ENCODE measurements at places on chromosomes 7 and 10.

DNA sequence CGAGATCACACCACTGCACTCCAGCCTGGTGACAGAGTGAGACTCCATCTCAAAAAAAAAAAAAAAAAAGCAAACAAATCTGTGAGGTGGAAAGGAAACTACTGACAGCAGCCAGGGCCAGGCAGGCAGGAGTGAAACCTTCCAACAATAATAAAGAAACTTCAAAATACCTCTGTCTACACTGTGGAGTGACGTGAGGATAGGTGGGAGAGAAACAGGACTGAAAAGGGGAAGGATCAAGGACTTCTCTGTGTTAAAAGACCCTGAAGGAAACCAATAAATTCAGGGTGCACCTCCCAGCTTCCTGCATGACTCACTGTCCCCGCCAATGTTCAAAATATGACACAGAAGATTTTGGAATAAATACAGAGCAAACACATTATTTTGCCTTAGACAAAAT is 82.9 kb downstream of the KIAA1549 start:
- DNase-seq = peak; percentile 12

DNA sequence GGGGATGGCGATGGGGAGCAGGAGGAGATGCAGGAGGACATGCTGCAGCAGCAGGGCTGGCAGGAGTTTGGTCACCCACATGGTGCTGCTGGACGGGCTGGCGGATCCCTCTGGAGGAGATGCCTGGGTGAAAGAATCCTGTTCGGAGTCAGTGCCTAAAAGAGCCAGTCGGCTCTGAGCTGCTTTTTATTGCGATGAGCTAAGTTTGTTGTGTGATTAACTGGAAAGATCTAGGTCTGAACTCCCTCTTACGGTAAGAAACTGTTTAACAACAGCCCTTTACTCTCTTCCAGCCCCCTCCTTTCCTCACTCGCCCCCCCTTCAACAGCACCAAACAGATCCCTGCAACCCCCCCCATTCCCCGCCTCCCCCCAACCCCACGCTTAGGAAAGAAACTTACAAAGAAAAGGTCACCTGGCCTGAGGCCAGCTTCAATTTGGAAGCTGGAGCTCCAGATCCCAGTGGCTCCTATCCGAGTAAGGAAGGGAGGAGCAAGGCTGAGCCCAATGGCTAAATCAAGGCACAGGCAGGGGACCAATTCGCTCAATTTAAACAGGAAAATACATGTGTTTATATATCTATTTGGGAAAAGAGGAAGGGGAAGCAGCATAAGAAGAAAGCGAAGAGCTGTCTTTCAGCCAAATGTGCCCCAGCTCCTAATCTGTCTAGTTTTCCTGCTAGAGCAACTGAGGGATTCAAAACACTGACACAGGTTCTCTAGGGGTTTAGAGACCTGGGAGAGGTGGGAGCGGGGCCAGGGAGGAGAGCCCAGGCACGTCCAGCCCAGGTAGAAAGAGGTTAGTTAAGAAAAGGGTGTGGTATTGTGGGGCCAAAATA is at the start of gene HGF:
TSS of gene HGF (minus strand) at position 157 of the 837 bp plus-strand sequence. CDS start at position 81, 76 bp downstream.
- peak; percentile 4 for DNase-seq

DNA sequence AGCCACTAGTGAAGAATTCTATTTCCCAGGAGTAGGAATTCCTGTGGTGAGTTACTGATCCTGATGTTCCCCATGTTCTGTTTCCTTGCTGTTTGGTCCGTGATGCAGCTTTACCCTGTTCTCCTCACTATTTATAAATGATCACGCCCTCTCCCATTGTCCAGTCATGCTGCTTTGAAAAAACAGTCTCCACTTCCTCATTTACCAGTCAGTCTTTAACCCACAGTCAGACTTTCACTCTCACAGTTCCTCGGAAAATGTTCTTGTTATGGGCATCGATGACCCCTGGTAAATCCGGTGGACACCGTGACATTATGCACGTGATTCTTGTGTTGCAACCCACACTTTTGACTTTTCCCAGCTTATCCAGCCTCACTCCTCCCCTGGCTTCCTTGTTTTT is 14.4 kb downstream of the SCIN start:
- DNase-seq = no peak

DNA sequence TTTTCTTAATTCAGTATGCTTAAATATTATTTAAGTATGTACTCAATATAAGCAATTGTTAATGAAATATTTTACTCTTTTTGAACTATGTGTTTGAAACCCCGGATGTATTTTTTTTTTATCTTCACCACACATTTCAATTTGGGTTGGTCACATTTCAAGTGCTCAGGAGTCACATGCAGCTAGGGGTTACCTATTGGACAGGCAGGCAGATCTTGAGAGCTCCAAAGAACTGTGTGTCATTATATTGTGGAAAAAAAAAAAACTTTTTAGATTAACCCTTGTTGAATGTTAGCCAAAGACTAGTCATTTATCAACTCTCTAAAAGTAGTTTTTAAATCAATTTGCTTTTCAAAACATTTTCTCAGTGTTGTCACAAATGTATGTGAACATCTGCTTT is 37.2 kb downstream of the IKZF1 start:
- no peak for DNase-seq

DNA sequence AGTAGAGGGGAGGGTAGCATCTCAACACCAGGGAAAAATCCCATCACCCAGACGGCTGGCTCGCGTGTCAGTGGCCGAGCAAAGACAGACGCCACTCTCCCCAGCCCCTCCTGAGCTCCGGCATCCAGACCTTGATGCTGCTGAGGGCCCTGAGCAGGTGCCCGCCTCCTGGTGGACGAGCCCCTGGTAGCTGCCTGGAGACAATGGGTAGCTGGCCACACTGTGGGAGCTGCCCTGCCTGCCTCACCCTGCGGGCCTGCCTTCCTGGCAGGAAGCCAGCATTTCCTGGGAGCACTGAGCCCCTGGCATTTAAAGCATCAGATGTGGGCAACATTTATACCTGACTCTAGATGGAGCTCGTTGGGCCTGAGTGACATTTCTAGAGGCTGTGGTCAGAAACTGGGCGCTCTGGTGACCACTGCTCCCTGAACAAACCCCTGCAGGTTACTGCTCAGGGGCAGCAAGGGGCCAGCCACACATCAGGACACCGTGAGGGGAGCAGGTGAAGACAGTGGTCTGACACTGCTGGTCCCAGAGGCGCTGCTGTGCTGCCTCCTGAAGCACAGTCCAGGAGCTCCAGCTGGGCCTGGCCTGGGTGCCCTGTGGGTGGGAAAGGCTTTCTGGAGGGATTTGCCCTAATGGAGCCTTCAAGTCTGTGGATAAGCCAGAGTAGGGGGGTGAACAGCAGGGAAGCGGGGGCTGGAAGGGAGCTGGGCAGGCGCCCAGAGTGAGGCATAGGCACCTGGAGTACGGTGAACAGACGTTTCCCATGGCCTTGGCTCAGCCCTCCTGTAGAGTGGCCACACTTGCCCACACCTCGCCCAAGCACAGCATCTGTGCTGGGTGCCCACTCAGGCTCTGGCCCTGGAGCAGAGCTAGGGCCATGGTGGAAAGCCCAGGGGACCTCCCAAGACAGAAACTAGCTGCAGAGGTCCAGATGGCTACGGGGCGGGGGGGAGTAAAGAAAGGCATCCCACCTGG is 138.7 kb downstream of the MAPK8 start:
- DNase-seq = peak; percentile 52

DNA sequence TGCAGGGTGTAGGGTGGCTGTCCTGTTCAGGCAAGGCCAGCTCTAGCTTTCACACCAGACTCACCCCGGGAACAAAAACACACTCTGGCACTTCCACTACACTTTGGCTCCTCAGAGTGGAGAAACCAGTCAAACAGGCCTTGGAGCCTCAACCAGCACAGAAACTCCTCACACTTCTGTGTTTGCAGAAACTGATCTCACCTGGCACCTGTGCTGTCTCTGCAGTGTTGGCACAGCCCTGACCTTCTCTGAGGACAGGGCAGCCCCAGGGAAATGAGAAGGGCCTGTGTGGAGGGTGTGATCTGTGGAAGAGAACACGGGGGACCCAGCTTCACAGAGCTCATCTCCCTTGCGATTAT is 4.1 kb upstream of the CALML5 start:
- no peak for DNase-seq

- no peak for DNase-seq
These were observed 60.9 kb downstream of the RELN start for GRCh38 chr7:103928581-103928980.

DNA sequence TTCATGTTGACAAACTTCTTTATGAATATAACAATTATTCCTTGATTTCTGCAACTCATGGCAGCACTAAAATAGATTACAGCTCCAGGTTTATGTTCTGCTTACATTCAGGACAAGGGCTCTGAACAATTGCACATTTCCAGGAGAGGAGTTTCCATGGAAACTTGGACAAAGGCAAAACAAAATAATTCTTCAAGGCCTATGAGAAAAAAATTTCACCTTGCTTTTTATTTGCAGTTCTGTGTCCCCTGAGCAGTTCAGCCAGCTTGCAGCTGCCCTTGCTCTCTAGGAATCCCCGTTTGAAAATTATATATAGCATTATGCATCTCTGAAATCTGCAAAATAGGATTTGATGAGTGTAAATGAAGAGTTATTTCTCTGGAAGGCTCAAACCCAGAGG is 71.7 kb downstream of the ARL4A start:
- no peak for DNase-seq

- no peak for DNase-seq
These were observed 658.3 kb downstream of the SUGCT start for GRCh38 chr7:40793132-40793531.

DNA sequence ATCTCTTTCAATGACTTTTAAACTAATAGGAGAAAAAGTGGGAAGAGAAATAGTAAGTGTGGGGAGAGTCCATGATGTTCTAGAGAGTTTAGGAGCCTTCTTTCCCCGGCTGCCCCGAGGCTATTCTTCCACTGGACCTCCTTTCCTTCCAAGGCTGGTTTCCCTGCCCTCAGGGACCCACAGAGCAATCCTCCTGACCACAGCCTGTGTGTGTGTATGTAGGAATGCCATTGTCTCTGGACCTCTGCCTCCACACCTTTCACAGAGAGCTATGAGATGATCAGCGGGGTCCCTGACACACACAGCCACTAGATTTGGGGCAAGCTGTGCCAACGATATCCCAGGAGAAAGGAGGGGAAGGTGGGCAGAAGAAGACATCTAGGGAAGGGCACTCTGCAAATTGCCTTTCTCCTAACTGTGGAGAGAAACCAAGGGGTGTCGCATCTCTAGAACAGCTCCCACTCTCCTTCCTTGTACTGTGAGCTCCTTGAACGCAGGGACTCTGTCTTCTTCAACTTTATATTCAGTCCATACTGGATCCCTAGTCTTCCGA is 13.3 kb upstream of the CHCHD3 start:
- no peak for DNase-seq

GRCh38 chr10:29243750-29244149 is 45.1 kb upstream of the LYZL1 start:
- DNase-seq = no peak

- DNase-seq = no peak
These were observed 66.5 kb downstream of the RBM20 start for GRCh38 chr10:110710621-110711020.

- DNase-seq = no peak
These were observed 48.6 kb downstream of the ICA1 start for GRCh38 chr7:8213381-8213780.

DNA sequence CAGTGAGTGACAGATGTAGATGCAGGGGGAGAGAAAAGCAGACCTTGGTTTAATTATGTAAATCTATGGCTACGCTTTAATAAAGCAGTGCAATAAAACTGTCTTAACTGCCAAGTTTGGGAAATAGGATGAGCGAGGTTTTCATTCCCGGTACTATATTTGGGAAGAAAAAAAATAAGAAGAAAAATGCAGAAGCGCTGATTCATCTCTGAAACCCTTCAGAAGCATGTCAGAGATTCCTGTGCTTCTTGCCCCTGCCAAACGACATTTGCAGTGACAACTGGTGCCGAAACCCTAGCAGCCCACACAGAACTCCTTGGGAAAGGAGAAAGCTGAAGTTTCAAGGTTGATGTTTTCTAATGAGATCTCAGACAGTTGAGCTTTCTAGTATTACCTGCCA is 380.7 kb downstream of the REEP3 start:
- DNase-seq = no peak

GRCh38 chr10:67794256-67794655 is 43.7 kb downstream of the DNAJC12 start:
- DNase-seq = no peak

GRCh38 chr7:143974459-143974858 is 19.8 kb downstream of the OR2F1 start:
- no peak for DNase-seq

DNA sequence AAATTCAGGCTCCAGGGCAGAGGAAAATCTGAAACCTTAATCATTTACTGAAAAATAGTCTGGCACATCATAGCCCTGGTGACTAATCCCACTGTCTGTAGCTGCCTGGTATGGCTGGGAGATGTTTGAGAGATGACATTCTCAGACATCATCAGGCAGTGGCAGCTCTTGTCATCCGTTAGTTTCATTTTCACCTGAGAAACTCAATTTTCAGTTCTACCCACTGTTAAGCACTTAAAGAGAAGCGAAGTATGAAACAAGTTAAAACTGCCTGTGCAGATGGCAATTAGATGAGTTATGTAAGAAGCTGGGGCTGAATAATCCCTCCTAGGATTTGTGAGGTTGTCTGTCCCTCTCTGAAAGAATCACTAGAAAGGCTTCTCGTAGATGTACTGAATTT is 150.2 kb downstream of the NSUN6 start:
- peak; percentile 22 for DNase-seq

DNA sequence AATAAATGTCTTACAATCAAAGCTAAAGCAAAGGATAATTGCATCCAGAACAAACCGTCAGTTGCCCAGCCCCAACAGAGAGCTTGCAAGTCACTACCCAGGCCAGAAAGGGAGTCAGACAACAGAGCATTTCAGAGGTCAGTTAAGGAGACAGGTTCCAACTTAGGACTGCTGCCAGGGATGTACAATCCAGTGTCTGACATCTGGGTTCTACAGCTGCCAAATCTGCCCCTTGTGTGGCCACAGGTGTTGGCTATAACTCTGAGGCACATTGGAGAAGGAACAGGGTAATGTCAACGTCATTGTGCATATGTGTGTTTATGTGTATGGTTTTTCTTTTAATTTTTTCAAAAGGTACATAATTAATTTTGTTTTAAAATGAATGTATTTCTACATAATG is 85.2 kb upstream of the GLCCI1 start:
- DNase-seq = no peak

DNA sequence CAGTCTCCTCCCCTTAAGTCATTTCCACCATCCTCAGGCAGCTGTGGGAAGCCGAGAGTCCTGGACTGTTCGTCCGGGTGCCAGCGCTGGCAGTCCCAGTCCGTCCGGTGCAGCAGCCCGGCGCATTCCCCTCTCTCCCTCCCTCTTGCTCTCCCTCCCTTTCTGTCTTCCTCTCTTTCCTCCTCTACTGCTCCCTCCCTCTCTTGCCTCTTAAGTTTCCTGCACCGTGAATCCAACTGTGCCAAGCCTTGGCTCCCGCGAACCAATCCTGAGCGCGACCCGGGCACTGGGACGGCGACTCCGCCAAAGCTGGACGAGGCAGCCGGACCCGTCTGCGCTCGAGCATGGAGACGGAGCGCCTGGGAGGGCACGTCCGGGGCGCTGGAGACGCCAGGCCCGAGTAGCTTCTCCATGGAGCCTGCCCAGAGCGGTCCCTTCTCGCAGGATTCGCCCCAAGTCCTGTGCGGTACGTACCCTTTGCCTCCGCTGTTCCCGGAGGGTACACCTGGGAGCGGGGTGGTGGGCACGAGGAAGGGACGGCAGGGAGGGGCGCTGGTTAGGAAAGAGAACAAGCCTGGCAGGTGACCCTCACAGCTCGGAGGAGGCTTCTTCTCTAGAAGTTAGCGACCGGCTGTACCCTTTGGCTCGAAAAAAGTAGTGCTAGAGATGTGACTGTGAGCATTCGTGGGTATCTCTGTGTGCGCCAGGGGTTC is 1.0 kb downstream of the NXPH1 start:
- no peak for DNase-seq

- no peak for DNase-seq
These were observed 72.1 kb downstream of the INHBA start for GRCh38 chr7:41630741-41631140.

- peak; percentile 7 for DNase-seq
These were observed 670 bp upstream of the AGK start for GRCh38 chr7:141550386-141551093.
